ENCODE measurements at places on chromosomes 3 and 15. TPM values are rescaled to one million over a fixed set of nuclear protein-coding genes. Genes with fewer than 3 reads are reported as not detected.

- no peak for DNase-seq
Measured at GRCh38 chr15:75493732-75494131, 42.2 kb upstream of the SIN3A start.

DNA sequence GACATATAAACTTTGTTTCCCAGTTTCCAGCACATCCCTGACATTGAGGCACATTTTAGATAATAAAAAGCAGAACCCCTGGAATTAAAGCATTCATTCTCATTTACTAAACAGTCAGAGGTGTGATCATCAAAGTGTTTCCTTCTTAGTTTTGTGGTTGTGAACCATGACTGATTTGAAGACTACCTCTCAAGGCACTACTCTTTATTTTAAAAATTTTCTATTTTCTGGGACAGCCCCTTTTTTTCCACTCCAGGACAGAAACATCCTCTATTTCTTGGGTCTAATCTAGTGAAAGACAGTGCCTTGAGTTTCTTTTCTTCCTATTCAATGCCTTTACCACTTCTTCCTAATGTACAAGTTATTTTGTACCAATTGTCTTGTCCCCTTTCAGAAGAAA, 5.2 kb downstream of the SST start:
- no peak for DNase-seq

The GOLGA6L7 gene
- not detected for total RNA-seq

DNA sequence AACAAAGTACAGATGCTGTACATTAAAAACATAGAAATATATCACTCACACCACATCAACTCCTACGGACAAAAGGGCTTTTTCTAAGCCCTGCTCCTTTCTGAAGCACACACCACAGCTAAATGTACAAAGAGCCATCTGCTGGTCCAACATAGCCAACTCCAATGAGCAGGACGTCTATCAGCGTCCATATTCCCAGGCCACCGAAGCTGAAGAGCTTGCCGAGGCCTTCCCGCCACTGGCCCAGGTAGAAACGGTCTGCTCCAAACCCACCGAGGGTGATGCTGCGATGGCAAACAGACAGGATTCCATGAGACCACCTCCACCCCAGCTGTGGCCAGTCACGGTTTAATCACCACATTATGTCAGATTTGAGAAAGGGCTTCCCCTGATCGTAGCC, 9.8 kb downstream of the TM2D3 start:
- no peak for DNase-seq

GRCh38 chr3:43010638-43011037, 31.5 kb downstream of the GASK1A start:
- DNase-seq = no peak
